ENCODE measurements at places on chromosomes 5 and 9.
A peak's percentile ranks its signal among the peaks of the same experiment; 100 is the strongest.

DNA sequence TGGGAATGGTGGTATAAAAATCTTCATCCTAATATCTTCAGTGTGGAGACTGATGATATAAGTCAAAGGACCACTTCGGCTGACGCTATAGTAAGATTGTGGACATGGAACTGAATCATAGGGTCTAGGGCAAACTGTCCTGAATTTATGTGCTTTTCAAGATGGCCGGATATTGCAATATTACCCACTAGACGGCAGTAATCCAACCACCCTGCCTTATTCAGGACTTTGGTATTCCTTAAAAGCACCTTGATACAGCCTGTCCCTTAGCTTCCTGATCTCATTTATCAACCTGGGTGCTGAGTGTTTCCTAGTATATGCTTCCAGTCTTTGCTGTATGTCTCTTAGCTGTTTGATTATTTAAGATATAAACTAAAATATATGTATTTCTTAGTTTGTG lies 71.2 kb upstream of the COX7C start:
- no peak for DNase-seq

DNA sequence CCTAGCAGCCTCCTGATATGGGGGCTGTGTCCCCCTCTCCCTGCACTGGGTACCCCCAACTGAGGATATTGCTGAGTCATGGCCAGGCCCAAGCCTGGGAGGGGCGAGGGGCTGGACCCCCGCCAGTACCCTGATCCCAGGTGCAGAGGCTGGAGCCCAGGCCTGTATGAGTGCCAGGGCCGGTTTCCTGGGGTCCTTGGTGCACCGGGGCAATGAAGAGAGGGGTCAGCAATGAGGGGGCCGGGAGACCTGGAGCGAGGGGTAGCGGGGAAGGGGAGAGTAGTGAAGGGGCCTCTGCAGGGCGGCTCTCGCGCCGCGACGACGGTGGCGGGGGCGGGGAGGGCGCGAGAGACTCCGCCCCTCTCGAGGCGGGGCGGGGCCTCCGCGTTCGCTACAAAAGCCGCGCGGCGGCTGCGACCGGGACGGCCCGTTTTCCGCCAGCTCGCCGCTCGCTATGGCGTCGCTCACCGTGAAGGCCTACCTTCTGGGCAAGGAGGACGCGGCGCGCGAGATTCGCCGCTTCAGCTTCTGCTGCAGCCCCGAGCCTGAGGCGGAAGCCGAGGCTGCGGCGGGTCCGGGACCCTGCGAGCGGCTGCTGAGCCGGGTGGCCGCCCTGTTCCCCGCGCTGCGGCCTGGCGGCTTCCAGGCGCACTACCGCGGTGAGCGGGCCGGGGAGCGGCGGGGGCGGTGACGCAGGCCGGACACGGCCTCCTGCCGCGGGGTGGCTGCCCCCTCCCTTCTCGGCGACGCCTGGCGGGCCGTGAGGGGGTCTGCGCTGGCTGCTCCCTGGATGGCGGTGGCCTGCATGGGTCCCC lies at the start of gene SQSTM1:
TSS of gene SQSTM1 (plus strand) at position 423 of the 815 bp plus-strand sequence. CDS start at position 455, 32 bp downstream.
- DNase-seq = peak; percentile 81

GRCh38 chr9:14633148-14633547 lies 60.1 kb downstream of the ZDHHC21 start:
- no peak for DNase-seq

- no peak for DNase-seq
Observed at GRCh38 chr5:133702791-133703770, 90.7 kb upstream of the FSTL4 start.

DNA sequence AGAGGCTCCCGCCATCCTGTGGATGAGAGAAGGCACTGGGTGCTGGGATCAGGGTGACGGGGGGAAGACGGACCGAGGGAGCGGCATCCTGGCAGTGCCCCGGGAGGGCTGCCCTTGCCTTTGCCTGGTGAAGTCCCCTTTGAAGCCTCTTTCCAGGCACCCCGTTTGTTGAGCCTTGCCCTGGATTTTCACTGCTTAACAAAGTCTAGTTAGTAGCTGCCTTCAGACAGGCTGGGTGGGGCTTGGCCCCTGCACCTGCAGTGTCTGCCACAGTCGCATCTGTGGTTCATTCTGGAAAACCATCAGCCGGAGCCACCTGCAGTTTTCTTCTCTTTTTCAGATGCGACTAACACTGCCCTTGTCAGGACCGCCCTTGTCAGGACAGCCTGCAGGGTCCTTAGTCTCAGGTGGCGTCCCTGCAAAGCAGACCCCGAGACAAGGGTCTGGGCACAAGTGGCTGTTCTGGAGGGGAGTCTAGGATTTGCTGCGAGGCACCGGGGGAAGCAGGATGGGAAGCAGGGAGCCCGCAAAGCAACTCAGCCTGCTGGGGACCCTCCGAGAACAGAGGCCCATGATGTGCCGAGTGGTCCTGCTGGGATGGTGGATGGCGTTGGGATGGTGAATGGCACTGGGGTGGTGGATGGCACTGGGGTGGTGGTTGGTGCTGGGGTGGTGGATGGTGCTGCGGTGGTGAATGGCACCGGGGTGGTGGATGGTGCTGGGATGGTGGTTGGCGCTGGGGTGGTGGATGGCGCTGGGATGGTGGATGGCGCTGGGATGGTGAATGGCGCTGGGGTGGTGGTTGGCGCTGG lies 147.9 kb upstream of the COL5A1 start:
- DNase-seq = no peak

DNA sequence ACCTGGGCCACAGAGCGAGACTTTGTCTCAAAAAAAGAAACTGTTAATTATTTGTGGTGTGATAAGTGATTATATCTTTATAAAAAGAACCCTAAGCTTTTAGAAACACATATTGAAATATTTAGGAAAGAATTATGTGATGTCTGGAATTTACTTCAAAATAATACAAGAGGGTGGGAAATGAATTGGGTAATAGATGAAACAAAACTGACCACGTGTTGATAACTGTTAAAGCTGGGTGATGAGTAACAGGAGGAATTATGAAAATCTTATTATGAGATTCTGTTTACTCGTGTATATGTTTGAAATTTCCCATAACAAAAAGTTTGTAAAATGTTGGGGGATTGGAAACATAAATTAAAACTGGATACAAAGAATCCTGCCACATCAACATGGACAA lies 33.0 kb upstream of the PPP2CA start:
- no peak for DNase-seq
